Motor neuron (in vitro differentiated cells): ENCODE measurements at places on chromosomes 3 and 15.
A peak's percentile ranks its signal among the peaks of the same experiment; 100 is the strongest.

DNA sequence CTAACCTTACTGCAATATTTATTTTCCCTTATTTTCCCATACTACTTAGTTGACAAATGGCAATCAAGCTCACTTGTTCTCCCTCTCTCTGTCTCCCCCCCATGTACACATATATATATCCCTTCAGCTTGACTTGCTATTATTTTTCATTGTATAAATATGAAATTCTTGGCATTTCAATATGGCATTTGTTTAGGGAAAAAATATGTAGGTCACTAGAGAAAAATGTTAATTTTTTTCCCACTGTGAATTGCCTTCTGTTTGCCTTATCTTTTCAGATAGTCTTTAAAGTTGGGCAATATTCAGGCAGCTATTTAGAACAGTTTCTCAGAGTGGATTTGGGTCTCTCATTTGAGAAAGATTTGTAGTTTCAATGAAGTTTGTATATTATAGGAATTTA lies 62.8 kb upstream of the UTS2B start:
- no peak for ATAC-seq

DNA sequence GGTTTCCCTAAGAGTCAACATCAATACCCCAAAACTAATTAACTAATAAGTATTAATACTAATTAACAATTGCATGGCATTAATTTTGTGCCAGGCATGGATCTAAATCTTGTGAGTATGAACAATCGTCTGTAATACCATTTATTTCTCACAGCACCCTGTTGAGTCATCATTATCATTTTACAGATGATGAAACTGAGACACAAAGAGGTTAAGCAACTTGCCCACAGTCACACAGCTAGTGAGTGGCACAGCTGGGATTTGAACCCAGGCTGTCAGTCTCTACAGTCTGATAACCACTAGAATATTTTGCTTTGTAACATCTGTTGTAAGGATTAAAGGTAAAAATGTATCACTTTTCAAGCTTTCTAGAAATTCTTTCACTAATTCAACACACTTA lies 423.4 kb upstream of the WNT5A start:
- ATAC-seq: no peak

DNA sequence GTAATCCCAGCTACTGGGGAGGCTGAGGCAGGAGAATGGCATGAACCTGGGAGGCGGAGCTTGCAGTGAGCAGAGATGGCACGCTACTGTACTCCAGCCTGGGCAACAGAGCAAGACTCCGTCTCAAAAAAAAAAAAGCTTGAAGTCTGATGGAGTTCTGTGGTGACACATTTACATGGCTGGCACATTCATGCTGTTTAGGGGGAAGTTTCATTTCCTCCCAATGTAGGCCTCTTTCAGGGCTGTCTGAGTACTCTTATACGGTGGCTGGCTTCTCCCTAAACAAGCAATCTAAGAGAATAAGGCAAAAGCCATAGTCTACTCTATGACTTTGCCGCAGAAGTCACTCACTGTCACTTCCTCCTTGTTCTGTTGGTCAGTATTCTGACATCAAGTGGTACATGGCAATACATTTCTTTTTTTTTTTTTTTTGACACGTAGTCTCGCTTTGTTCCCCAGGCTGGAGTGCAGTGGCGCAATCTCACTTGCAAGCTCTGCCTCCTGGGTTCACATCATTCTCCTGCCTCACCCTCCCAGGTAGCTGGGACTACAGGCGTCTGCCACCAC lies 41.2 kb downstream of the OIP5 start:
- no peak for ATAC-seq

DNA sequence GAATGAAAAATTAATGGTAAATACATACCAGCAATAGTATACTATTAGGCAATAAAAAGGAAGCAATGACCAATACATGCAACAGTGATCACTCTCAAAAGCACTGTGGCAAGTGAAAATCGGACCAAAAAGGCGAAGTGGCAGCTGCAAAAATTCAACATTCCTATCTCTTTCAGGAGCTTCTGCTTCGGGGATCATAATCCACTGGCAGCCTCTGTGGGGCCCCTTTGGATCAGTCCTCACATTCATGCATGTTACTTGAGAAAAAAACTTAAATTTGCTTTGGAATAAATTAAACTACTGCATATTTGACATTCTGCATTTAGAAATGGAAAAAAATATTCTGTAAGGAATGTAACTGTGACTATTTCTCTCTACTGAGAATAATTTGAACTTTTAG lies 425.6 kb downstream of the NR2F2 start:
- no peak for ATAC-seq

DNA sequence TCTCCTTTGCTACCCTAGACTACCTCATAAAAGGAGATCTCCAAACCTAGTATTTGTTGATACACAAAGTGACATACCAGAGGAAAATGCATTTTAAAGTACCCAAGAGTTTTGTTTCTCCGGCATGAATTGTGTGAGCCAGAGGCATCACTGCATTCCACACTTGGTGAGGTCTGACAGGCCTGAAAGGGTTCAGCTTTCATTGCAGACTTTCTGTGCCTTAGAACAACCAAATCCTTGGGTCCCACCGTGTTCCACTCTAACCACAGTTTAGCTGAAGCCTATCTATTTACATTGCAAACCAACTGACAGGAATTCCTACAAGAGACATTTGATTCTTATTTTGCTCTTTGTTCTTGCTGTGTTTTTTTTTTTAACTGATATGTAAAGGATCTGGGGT lies 21.0 kb upstream of the EID1 start:
- ATAC-seq: peak; percentile 69

DNA sequence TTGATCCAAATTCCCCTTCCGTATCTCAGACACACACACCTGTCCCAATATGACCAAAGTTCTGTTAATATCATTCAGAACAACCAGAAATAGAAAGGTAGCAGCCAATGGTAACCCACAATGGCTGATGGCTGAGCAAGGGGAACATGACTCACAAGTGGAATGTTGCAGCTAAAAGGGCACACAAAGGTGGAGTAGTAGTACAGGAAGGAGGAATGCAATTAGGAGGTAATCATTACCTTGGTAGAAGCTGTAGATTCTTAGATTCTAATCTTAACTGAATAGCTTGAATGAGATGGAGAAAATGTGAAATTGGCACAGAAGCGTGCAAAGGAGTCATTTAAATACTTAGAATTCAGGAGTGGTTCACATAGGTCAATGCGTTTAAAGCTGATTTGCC lies 347.9 kb downstream of the NR2F2 start:
- ATAC-seq: no peak

- no peak for ATAC-seq
Measured at GRCh38 chr15:64673866-64674265, 101.5 kb downstream of the RBPMS2 start.

GRCh38 chr3:56975567-56975966 lies 84.9 kb upstream of the SPATA12 start:
- no peak for ATAC-seq

DNA sequence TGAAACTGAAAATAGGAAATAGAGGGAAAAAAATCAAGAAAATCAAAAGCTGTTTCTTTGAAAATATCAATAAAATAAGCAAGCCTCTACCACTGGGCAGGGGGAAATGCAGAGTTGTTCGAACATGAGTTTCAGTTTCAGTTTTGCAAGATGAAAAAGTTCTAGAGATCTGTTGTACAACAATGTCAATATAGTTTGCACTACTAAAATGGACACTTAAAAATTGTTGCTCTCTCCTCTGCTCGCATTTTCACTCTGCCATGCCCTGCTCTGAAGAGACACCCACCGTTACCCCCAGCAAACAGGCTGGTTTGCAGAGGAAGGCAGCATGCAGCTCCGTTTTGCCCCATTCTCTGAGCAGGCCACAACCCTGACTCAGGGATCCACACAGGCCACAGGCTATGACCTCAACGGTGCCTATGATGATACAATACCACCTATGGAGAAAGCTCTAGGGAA lies 64.5 kb downstream of the ZNF148 start:
- ATAC-seq: no peak

DNA sequence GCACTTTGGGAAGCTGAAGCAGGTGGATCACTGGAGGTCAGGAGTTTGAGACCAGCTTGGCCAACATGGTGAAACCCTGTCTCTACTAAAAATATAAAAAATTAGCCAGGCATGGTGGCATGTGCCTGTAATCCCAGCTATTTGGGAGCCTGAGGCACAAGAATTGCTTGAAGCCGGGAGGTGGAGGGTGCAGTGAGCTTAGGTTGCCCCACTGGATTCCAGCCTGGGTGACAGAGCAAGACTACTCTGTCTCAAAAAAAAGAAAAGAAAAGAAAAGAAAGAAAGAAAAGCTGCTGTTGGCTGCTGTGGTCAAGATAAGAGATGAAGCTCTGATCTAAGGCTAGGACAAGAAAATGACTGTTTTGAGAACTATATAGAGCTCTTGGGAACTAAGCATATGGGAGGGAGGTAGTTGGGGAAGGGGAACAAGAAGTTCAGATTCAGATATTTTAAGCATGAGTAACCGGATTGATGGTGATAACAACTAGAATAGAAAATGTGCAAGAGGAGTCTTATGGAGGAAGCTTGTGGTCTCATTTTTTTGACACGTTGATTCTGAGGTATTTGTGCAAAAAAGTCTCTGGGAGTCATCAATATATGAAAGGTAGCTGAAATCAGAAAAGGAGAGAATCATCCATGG lies 25.7 kb downstream of the DNAH12 start:
- ATAC-seq: no peak

DNA sequence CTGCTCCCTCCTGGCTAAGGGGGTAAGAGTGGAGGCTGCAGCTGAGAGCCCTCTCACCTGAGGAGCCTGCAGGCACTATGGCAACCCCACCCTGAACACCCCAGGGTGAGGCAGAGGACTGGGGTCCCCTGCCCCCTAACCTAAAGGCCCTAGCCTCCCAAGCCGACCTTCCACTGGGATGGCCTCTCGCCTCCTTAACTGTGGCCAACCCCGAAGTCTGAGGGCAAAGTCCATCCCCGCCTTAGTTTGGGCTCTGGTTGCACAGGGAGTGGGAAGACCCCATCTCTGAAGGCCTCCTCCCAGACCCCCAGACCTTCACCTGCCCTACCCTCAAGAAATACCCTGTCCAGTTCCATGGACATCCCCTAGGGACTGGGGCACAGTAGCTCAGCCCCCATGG lies 100.6 kb upstream of the PRR23E start:
- ATAC-seq: no peak

DNA sequence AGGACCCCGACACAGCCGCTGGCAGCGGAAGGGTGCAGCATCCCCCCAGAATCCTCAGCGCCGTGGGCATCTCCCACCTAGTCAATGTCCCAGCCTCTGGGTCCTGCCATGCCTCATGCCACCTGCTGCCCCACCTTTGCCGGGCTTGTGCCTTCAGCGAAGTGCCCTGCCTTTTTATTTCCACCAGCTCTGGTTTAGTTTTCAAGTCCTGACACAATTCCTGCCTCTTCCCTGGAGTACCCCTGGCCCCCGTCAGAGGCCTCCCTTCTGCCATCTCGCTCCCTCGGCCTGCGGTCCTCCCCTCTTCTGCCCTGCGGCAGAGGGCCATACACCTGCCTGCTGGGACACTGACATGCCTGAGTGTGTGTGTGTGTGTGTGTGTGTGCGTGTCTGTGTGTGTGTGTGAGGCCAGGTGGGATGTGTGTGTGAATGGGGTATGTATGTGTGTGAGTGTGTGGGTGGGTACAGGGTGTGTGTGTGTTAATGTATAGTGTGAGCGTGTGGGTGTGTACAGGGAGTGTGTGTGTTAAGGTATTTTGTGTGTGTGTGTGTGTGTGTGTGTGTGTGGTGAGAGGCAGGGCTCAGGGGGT lies 129.9 kb downstream of the SMAD6 start:
- no peak for ATAC-seq

DNA sequence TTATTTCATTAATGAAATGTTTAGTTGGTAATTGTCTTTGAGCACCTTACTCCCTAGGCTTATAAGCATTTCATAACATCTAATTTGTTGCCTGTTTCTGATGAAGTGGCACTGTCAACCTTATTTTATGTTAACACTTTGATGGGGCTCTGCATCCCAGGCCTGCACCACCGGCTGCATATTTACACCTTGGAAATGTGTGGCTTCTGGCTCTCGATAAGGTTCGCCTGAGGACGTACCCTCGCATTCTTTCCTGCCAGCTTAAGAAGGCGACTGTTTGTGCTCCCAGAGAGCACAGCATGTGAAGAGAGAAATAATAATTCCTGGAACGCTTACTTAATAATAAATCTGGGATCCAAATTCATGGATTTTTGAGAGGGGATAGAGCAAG lies 763.3 kb upstream of the CFAP20DC start:
- ATAC-seq: no peak

DNA sequence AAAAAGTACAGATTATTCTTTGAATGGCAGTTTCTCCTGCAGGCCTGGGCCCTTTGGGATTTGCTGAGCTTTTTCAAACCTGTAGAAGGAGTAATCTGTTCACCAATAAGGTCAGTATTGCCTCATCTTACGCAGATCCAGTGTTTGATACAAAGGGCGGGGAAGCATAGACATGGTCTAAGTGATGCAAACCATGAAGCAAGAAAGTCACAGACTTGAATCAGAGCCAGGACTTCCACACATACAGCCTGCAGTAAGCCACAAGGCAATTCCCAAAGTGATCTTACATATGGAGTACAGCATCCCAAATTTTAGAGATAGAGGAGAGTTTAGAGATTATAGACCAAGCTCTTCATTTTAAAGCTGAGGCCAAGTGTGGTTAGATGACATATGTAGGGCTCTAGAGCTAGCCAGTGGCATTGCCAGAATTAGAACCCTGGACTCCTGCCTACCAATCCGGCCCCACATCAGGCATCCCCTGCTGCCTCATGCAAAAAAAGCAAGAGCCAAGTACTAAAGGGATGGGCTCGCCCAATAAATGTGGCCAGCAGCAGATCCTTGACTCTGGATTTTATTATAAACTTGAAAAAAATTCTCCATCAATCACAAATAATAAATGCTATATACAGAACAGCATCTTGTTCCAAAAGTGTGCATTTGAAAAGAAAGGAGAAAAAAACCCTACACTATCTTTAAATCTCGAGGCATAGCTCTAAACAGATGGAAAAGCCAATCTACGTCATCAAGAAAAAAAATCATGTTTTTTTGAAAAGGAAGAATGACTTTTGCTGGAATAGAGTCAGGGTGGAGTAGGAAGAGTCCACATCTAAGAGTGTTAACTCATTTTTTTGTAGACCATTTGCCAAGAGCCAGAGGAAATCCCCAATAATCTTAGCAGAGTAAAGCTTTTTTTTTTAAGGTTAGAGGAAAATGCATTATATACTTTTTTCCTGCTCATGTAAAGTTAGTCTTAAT lies 24.0 kb downstream of the ABI3BP start:
- ATAC-seq: peak; percentile 63

GRCh38 chr3:152202976-152203626 lies 65.6 kb upstream of the MBNL1 start:
- ATAC-seq: no peak

GRCh38 chr3:30691944-30692343 lies 85.5 kb downstream of the TGFBR2 start:
- no peak for ATAC-seq
